ENCODE measurements at places on chromosomes 2 and 18. TPM values are rescaled to one million over a fixed set of nuclear protein-coding genes. Genes with fewer than 3 reads are reported as not detected.
A peak's percentile ranks its signal among the peaks of the same experiment; 100 is the strongest.

IL1B gene
- total RNA-seq = not detected

RND3 gene
- total RNA-seq = not detected

DNA sequence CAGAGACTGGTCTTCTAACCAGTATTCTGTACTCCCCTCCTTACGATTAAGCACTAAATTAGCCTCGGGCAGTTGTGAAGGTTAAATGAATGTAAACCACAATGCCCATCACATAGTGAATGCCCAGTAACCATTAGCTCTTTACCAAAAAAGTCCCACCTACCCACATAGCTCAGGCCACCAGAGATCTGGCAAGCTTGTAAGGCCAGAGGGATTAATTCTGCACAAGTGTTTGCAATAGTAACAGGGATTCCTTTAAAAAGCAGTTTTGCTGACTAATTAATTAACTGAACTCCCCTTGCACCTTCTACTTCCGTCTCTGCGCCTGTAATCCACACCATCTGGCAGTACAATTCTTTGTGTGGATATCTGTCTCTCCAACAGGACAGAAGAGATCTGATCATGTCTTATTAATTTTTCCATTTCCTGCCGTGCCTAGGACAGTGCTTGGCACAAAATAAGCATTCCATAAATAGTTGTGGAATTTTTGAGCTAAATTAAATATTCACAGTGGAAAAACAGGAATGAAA is 36.2 kb upstream of the IGFBP2 start:
- DNase-seq = no peak
- H3K36me3 ChIP-seq = no peaks in the 10 kb centered on the region
- H3K4me1 ChIP-seq = no peaks in the 10 kb centered on the region

DNA sequence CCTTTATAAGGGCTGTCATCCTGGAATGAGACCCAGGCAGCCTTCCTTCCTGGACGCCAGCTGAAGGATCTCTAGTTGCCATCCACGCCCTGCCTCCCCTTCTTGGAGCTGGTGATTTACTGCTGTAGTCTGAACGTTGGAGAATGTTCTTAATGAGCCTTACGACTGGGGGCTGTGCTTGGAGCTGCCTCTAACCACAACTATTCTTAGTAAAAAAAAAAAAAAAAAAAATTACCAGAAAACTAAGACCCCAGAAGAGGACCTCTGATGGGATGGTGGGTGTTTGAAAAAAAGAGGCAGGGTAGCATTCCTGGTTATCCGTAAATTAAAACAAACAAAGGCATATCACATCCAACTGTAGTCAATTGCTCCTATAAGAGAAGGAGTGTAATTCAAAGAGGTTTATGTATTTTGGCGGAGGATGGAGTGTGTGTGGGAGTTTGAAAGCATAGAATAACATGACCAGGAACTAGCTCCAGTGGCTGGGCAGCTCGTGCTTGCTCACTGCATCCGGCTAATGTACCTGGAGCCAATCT is 105.4 kb downstream of the QPCT start:
- H3K36me3 ChIP-seq = no peaks in the 10 kb centered on the region
- no peaks in the 10 kb centered on the region for H3K27me3 ChIP-seq
- H3K4me1 ChIP-seq = peaks cover 11% of the 10 kb centered on the region
- no peak for DNase-seq
- H3K4me3 ChIP-seq = no peak overlapping the region

DNA sequence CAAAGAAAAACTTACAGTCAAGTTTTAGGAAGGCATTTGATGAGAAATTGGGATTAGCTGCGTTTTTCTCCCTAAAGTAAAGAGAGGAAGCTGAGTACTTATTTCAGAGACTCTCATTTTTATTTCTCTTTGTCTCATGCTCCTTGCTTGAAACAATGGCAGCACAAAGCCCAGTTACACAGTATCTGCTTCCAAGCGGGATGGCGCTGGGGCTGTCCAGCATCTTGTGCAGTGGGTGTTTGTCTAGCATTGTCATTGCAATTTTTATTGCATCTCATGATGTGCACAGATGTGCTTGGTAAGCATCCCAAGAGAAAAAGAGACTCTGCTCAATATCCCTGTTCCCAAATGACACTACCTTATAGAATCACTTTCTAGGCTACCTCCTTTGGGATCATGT is 102.8 kb upstream of the ZNF521 start:
- H3K27me3 ChIP-seq = no peaks in the 10 kb centered on the region
- H3K27ac ChIP-seq = no peak overlapping the region
- no peak overlapping the region for H3K4me3 ChIP-seq

DNA sequence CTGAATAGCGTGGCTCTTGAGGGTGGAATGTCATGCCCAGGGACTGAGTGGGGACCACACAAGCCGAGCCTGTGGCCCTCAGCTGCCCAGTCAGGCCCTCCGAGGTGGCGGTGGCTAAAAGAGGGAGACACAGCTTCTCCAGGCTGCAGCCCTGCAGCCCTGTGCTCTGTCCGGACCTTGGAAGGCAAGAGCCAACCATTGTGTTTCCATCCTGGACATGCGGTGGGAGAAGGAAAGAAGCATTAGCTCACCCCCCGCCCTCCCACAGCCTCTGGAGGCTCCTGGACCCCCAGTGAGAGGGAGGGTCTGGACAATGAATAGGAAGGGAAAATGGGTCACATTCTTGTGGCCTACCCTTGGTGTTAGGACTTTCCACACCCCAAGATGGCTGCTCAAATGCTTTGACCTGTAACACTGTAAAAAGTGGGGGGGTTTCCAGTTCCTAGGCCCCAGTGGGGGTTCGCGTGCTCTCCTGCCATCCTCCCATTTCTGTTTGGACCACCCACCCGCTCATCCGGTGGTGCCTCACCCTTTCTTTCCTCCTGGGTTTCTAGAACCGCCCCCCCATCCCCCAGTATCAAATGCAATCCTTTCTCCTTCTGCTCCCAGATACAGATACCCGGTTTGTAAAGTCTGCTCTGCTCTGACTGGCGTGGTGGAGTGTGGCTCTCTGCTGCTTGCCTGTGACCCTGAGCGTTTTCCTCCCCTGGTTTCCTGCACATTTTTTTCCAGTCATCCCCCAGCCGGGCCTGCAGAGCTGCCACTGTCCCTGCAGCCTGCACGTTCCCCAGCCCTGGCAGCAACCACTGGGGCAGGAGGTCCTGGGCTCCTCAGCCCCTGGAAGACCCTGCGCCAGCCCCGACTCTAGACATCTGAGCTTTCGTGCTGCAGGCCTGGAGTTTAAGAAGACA is 36.3 kb upstream of the SMAD7 start:
- no peaks in the 10 kb centered on the region for H3K36me3 ChIP-seq
- H3K27ac ChIP-seq = no peak overlapping the region
- peaks cover 8% of the 10 kb centered on the region for H3K27me3 ChIP-seq
- no peaks in the 10 kb centered on the region for H3K4me1 ChIP-seq

DNA sequence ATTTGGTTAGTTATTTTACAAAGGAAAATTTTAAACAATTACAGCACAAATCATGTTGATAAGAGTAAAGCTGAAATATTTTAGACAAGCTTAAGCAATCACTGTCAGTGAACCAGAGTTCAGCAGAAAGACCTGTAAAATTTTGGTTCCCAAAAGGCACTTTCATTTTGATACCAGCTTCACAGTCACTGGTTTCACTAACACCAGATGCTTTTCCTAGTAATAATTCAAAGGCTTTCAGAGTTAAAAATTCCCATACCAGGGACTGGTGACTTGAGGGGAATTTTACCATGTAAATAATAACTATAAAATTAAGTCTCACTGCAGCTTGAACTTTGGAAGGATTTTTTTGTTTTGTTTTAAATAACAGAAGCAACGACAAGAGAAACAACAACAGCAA is 102.3 kb upstream of the CD302 start:
- DNase-seq = no peak
- peaks cover 28% of the 10 kb centered on the region for H3K36me3 ChIP-seq
- H3K27ac ChIP-seq = no peak overlapping the region
- peaks cover 66% of the 10 kb centered on the region for H3K4me1 ChIP-seq

DNA sequence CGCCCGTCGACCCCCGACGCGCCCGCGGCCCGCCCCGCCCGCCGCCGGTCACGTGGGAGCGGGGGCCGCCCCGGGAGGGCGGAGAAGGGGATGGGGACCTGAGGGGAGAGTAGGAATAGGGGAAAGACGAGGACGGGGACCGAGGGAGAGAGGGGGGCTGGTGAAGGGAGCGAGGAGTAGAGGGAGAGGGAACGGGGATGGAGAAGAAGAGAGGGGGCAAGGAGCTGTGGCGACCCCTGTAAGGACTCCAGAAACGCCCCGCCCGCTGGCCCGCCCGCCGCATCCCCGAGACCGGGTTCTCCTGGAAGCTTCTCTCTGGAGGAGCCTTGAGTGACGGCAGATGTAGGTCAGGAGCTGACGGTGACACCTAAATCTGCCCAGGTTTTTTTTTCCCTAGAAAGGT is 615 bp downstream of the ADNP2 start:
- H3K27ac ChIP-seq = peak overlapping the region; percentile 89
- H3K4me1 ChIP-seq = peaks cover 37% of the 10 kb centered on the region
- H3K4me3 ChIP-seq = peak overlapping the region; percentile 83
- no peaks in the 10 kb centered on the region for H3K27me3 ChIP-seq
- no peak for DNase-seq
